NT2/D1 (cell line): ENCODE measurements at places on chromosomes 5 and 9.

GRCh38 chr5:115815693-115816225 is 700 bp downstream of the CDO1 start:
- DNase-seq, result no peak

GRCh38 chr9:130659699-130660248 is 4.6 kb upstream of the PRDM12 start:
- no peak for DNase-seq

- peak; percentile 16 for DNase-seq
These were observed 11.0 kb downstream of the SPINK14 start for GRCh38 chr5:148179234-148179824.

- DNase-seq, result no peak
These were observed 84.6 kb downstream of the VCAN start for GRCh38 chr5:83556190-83556589.

DNA sequence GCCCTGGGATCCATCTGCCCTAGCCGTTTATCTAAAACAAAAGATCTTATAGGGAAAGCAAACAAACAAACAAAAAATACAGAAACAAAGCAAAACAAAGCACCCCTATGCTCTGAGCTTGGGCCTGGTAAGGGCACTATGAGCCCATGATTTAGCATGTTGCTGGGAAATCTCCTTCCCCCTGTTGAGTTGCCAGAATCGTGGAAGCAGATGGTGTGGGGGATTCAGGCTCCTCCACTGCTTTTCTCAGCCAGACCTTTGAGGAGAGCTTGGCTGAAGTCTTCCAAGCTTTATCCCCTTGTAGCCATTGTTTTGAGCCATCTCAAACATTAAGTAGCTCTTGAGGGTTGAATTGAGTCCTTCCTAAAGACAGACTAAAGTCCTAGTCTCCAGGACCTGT is 29.9 kb downstream of the TMC1 start:
- no peak for DNase-seq

GRCh38 chr5:67971223-67971830 is 244.2 kb upstream of the PIK3R1 start:
- DNase-seq, result no peak

- no peak for DNase-seq
These were observed 33.3 kb upstream of the DAPK1 start for GRCh38 chr9:87464110-87464991.

- no peak for DNase-seq
These were observed 35.2 kb downstream of the CAMK2A start for GRCh38 chr5:150254363-150254762.
